ENCODE measurements at places on chromosomes 4 and X.

GRCh38 chrX:37904833-37905232 is 57.5 kb upstream of the DYNLT3 start:
- no peak for DNase-seq

DNA sequence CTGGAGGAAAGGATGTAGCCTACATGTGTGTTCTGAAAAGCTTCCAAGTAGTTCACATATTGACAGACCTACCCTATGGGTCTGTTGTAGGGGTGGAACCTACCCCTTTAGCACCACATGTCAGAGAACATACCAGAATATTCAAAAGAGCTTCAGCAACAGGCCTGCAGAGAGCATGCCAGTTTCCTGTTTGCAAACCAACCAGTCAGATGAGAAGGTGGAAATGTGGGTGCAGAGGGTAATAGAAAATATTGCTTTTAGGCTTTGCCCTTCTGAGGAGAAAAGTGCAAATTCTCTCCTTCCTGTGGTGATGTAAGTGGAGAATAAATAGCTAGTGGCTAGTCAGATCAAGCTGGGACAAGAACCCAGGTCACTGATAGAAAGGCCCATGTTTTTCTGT is 16.4 kb downstream of the INTS6L start:
- DNase-seq = no peak

DNA sequence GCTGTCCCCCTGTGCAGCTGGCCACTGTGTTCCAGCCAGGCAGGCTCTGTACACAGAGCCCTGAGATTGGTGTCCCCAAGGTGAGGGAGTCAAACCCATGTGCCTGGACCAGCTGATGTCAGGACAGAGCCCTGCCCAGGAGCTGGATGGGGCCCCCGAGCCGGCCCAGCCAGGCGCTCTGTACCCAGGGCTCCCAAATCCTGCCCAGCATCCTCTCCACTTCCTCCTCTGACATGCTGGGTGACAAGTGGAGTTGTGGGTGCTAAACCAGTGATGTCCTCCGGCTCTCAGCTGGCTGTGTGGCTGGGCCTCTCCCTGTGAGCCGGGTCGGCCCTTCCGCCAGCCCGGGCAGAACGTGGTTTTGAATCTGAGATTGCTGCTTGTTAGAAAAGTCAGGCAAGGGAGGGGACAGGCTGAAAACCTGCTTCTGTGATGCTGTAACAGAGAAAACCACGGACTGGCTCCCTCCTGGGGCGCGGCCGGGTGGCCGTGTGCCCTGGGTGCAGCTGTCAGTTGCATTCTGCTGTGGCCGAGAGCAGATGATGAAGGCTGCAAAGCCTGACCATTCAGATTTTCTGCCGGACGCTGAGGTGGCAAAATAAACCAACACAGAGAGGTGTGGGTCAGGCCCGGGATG is 7.9 kb upstream of the CPLX1 start:
- DNase-seq = no peak

- no peak for DNase-seq
These were observed 20.6 kb downstream of the GALNT7 start for GRCh38 chr4:173189117-173189693.

DNA sequence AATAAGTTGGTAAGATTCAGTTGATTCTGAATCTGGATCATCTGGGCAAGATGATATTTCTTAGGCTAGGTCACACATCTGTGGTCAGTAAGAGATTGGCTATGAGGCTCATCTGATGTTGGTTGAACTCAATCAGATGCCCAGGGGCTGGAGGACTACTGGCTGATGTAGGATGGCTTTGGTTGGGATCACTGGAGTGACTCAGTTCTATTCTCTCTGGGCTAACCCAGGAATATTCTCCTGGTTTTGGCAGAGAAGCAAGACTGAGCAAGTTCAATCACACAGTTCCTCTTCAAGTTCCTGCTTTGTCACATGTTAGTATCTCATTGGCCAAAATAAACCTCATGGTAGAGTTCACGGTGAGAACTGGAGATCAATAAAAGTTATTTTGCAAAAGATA is 902.3 kb upstream of the SLIT2 start:
- DNase-seq = no peak

DNA sequence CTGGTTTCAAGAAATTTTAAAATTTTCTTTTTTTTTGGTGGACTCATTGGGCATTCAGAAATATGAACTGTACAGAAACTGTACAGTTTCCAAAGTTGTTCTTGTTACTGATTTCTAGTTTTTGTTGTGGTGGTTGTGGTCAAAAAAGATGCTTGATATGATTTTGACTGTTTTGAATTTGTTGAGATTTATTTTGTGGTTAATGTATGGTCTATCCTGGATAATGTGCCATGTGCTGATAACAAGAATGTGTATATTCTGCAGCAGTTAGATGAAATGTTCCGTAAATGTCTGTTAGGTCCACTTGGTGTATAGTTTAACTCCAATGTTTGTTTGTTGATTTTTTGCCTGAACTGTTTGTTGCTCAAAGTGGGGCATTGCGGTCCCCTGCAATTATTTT is 127.6 kb upstream of the NUDT6 start:
- no peak for DNase-seq

DNA sequence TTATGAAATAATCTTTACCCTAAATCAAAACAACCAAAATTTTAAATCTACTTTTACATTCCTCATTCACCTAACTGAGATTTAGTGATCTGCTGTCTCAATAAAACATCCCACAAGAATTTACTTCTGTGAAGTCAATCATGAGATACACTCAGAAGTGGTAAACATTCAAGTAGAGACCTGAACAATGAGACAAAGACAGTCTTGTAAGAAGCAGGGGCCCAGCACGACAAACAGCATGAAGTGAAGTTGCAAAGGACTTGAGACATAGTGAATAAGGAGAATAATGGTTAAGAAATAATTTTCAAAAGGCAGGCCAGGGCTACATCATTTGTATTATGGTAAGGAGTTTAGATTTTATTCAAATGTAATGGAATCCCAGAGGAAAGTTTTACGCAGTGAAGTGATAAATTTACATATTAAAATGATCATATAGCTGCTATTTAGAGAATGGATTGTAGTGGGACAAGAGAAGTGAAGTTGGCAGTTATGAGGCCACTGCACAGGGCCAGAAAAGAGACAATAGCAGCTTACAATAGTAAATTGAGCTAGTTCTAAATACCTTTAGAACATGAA is 101.9 kb downstream of the MAB21L2 start:
- DNase-seq = no peak

- no peak for DNase-seq
These were observed 21.7 kb downstream of the DDIT4L start for GRCh38 chr4:100168521-100168920.

DNA sequence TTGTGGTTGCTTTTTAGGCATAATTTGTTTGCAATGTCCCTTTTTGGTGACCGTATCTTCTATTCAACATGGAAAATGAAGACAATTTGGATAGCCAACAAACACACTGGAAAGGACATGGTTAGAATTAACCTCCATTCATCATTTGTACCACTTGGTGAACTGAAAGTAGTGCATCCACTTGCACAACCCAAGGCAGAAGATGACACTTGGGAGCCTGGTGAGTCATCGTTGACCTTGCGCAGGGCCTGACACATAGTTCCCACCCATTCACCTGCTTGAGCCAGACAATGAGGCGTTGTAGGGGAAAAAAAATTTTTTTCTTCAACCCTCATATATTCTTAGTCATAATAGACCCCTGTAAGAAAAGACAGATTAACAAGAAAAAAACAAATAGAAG is 32.4 kb downstream of the EGF start:
- DNase-seq = no peak

DNA sequence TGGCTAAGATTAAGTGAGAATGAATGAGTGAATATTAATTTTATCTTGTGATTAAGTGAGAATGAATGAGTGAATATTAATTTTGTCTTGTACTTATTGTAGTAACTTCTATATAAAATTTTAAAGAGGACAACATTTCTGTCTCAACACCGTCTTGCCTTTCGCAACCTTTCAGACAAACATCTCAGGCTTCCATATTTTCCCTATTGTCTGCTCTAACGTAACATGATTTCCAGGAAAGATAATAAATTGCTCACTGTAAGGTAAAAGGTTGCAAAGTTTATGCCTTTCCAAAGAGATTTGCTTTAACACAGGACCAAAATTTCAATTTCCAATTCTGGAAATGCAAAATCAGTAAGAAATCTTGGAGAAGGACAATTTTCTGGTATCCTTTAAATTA is 41.7 kb upstream of the SLC39A8 start:
- no peak for DNase-seq
